ENCODE measurements at places on chromosomes 16 and 17.

GRCh38 chr17:18857864-18858566, at the start of gene PRPSAP2:
TSS of gene PRPSAP2 (plus strand) at chr17:18858131. CDS start at chr17:18865834, 7,703 bp downstream.
- peak; percentile 97 for DNase-seq

DNA sequence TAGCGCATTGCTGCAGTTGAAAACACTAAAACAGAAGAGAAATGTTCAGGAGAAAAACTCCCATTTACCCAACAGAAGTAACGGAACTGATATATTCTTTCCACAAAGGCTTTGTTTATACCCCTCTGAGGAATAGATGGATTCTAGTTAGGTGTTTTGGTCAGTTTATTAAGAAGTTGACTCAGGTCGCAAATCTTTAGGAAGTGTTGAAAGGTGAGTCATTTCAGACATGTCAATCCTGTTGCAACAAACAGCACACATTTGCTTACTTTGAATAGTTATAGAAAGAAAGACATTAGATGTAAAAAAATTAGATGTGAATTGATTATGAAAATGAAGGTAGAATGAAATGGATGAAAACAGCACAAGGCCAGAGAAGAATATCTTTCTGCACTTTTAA, 941.0 kb downstream of the KCNJ2 start:
- no peak for DNase-seq

DNA sequence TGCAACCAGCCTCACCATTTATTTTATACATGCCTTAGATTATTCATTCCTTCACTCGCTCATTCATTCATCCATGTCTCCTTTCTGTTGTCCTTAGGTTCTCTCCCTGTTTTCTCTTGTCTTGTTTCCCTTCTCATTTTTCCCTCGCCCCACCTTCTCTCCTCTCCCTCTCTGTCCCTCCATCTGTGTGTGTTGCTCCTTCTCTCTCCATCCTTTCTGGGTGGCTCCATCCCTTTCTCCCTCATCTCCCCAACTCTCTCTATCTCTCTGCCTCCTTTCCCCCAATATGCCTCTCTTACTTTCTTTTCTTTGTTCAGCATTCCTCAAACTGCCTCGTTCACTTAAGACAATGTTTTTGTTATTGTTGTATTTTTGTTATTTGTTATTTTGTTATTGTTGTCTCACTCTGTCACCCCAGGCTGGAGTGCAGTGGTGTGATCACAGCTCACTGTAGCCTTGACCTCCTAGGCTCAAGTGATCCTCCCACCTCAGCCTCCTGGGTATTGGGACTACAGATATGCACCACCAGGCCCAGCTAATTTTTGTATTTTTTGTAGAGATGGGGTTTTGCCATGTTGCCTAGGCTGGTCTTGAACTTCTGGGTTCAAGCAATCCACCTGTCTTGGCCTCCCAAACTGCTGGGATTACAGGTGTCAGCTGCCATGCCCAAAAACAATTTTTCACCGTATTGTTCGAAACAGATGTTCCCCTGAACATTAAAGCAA, 14.4 kb downstream of the SOCS1 start:
- DNase-seq: no peak

- DNase-seq: no peak
Observed at GRCh38 chr17:33228548-33228947, 64.5 kb downstream of the ASIC2 start.

DNA sequence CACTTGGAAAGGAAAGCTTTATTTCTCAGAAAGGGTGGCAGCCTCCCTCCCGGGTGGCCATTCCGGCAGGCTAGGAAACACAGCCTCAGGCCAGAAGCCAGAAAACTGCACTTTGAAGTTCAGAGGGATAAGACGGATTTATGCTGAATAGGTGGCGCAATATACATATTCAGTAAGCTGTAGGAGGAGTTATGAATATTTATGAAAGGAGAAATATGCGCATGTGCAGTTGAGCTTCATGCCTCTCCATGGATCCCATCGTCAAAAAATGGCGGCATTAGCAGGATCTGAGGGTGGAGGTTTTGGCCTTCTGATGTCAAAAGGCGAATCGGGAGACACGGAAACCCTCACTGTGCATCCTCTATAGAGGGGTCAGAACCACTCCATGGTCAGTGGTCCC, 82.3 kb downstream of the KATNIP start:
- DNase-seq: no peak

GRCh38 chr17:5892921-5893675, 177.1 kb upstream of the WSCD1 start:
- no peak for DNase-seq

DNA sequence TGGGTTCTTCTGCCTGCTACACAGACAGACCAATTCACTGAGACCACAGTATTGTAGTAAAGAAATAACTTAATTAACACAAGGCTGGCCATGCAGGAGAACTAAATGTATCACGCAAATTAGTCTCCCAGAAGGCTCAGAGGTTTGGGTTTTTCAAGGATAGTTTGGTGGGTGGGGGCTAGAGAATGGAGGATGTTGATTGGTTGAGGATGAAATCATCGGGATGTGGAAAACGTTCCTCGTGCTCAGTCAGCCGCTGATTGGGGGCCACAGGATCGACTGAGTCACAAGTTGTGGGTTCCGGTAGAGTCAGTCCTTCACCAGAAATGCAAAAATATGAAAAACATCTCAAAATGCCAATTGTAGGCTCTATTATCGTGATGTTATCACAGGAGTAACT, 18.7 kb downstream of the RHOT1 start:
- DNase-seq: no peak

DNA sequence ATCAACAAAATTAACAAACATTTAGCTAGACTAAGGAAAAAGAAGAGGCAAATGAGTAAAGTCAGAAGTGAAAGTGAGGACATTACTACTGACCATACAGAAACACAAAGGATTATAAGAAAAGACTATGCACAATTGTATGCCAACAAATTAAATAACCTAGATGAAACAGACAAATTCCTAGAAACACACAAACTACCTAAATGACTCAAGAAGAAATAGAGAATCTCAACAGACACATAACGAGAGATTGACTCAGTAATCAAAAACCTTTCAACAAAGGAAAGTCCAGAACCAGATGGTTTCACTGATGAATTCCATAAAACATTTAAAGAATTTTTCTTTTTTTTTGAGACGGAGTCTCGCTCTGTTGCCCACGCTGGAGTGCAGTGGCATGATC, 35.7 kb upstream of the MYLK3 start:
- DNase-seq: no peak

DNA sequence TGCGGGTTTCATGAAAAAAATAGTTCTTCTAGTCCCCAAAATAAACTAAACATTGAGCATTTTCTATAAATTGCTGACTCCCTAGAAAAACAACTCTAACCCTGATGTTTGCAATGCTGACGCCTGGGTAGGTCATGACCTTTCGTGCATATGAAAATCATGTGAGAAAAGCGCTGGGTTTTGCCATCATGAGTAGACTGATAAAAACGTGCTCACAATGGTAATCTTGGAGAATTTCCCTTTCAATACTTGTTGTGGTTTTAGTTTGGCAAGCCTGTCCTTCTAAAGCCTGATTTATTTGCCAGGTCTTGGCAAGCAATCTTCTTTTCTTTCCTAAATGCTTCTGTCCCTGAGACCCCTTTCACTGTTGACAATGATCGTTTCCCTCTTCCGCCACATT, 4.0 kb upstream of the CLEC10A start:
- DNase-seq: no peak

DNA sequence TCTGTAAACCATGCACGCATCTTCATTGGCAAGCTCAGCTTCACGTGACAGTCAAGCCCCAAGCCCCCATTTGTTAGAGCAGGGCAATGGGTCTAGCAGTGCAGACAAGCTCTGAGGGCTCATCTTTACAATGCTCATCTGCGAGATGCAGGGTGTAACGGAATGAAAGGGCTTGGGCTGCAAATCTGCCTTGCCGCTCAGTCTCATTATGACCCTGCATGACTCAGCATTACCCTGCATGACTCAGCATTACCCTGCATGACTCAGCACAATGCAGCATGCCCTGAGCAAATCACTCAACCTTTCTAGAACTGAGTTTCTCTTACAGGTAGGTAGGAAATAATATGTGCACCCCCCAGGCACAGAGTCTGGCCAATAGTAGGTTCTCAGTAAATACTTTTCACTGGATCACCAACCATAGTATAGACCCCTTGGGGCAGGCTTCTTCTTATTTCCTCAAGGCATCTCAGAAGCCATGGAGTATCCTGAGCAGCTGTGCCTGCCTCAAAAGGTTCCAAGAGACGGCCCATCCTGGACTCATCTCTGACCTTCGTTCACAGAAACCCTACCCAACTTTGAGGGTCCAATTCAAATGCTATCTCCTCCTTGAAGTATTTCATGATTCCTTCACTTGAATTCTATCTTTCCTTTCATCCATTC, 391.3 kb upstream of the CDH5 start:
- no peak for DNase-seq

DNA sequence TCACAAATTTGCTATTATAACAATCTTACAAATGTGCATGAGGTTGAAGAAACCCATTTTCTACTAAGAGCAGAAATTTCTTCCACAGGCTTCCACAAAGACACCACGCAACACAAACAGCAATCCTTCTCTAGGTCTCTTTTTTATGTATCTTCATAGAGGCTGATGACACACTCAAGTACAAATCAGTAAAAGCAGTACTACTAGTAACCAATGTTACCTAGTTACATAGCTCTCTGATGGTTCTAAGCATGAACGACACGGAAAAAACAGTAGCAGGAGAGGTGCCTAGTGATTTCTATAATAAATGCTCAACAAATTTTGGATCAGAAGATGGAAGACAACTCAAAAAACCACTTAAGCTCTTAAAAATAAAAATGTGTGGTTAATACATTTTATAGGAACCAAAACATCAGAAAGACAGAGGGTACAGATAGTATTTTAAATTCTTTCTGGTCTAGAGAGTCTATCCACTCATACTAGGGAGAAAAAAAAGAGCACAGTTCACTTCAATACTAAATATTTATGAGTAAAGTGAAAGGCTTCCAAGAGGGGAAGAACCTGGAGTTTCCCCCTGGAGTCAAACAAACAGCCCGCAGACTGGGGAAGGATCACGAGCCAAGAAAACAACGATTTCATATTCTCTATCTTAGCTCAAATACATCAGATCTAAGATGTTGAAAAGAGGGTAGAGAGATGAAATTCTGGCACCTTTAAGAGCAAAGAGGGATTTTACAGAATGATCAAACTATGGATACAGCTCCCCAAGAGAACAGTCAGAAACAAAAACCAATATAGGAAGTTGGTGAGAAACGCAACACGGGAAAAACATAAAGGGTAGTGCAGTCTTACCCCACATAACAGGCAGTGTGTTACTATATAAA, 40.2 kb downstream of the SMG6 start:
- no peak for DNase-seq

DNA sequence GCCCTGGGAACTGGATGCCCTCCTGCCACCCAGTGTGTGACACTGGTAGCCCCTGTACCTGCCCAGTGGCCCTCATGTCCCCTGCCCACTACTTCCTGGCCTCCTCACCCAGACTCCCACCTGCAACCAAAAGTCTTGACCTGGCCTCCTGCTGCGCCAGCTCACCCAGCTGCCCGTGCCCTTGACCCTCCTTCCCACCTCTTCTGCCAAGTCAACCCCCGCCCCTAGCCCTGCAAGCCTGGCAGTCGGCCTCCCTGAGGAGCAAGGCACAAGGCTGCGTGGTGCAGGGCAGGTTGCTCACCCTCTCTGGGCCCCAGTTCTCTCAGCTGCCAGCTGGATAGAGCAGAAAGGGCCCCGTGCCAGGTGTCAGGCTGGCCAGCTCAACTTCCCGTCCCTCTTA, 12.3 kb upstream of the FAM83G start:
- DNase-seq: no peak

GRCh38 chr16:71629278-71630016, 3.5 kb downstream of the MARVELD3 start:
- no peak for DNase-seq

DNA sequence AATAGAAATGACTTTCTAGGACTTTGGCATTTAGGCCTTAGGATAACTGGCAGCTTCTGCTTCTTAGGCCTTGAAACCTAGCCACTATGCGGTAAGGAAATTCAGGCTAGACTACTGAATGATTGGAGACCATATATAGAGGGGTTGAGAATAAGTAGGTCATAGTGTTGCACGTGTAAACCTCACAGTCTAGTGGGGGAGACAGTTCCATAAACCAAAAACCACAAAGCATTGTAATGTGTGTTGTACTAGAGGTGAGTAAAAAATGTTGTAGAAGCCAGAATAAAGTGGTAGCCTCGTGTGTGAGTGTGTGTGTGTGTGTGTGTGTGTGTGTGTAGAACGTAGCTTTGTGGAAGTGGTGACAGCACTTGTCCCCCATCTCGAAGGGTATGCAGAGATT, 188.5 kb downstream of the MAP2K6 start:
- no peak for DNase-seq

GRCh38 chr17:5830921-5831320, 239.3 kb upstream of the WSCD1 start:
- no peak for DNase-seq

DNA sequence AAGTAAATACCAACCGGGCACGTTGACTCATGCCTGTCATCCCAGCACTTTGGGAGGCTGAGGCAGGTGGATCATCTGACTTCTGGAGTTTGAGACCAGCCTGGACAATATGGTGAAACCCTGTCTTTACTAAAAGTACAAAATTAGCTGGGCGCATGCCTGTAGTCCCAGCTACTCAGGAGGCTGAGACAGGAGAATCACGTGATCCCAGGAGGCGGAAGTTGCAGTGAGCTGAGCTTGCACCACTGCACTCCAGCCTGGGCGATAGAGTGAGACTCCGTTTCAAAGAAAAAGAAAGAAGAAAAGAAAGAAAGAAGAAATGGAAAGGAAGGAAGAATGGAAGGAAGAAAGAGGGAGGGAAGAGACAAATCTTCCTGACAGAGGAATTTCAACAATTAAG, 108.7 kb downstream of the AHSP start:
- no peak for DNase-seq

All from Caco-2 (cell line).